ENCODE measurements at places on chromosomes 2 and 18.
A peak's percentile ranks its signal among the peaks of the same experiment; 100 is the strongest.

- no peak for DNase-seq
These were observed 105.8 kb upstream of the SMAD2 start for GRCh38 chr18:48036226-48036625.

DNA sequence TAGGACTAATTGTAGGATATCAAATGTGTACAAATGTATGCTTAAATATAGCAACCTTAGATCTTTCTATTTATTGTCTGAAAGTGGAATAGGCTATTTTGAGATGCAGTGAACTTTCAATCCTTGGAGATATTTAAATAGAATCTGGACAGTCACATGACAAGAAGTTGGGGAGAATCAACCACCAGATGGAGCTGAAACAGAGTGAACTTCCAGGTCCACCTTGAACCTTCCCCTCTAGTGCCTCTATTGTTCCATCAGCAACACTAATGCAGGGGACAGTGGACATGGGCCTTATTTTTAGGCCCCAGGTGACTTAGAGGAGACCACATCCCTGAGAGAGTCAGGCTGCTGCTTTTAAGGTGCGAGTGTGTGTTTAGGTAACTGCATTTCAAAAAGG lies 37.0 kb upstream of the CRIM1 start:
- no peak for DNase-seq

- no peak for DNase-seq
These were observed 937.7 kb downstream of the CPS1 start for GRCh38 chr2:211494085-211494484.

GRCh38 chr18:25827961-25828561 lies 262.4 kb downstream of the SS18 start:
- no peak for DNase-seq

DNA sequence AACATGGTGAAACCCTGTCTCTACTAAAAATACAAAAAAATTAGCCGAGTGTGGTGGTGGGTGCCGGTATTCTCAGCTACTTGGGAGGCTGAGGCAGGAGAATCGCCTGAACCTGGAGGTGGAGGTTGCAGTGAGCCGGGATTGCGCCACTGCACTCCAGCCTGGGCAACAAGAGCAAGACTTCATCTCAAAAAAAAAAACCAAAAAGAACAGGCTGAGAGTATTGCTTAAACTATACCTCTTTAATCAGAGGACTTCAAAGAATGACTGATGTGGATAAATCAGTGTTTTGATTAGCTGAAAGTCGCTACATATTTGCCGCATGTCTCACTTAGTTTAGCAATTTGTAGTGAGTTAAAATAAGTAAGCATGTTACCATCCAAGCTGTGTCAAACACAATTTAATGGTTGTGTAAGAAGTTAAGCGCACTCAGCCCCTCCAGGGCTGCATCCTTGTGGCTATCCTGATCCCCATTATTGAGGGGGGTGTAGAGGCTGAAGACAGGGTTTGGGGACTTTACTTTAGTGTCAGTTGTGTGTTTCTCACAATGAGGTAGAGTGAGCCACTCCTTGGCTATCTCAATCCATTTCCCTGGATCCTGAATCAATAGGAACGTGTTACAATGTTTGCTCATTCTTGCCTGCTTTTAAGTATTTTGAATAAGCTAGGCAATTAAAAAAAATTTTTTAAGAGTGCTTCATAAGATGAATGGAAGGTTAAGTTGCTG lies 11.0 kb upstream of the FARP2 start:
- DNase-seq: no peak

GRCh38 chr2:112075490-112076260 lies 20.6 kb downstream of the TMEM87B start:
- DNase-seq: no peak

GRCh38 chr18:27582760-27583412 lies 397.8 kb upstream of the CHST9 start:
- no peak for DNase-seq

- DNase-seq: no peak
These were observed 18.7 kb upstream of the RASGRP3 start for GRCh38 chr2:33457556-33458247.

DNA sequence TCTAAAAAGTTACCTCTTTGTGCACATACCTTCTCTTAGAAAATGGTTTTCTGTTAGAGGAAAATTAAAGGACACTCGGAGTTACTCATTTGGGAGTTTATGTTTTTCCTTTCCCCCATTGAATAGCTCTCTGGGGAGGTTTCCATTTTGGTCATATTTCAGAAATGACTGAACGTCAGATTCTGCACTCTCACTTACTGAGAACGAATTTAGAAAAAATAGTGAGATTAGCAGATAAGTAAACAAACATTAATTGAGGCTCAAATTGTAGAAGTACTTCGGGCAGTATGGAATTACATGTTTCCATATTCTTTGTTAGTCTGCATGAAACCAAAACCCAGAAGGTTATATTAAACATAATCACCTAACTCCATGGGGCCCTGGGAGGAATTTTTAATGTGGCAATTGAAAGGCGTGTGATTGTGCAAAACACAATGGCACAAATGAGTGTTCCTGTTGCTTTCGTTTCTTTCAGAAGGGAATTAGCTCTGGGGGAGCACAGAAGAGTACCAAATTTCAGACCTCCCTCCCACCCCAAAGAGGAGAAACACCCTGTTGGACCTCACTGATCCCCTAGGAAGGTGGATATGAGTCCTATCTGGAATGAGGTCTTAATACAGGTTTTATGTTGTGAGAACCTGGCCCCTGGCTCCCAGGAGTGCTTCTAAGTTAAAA lies 212.3 kb downstream of the BCL2 start:
- DNase-seq: no peak

GRCh38 chr2:96203130-96204028 lies 5.2 kb downstream of the STARD7 start:
- DNase-seq: no peak

DNA sequence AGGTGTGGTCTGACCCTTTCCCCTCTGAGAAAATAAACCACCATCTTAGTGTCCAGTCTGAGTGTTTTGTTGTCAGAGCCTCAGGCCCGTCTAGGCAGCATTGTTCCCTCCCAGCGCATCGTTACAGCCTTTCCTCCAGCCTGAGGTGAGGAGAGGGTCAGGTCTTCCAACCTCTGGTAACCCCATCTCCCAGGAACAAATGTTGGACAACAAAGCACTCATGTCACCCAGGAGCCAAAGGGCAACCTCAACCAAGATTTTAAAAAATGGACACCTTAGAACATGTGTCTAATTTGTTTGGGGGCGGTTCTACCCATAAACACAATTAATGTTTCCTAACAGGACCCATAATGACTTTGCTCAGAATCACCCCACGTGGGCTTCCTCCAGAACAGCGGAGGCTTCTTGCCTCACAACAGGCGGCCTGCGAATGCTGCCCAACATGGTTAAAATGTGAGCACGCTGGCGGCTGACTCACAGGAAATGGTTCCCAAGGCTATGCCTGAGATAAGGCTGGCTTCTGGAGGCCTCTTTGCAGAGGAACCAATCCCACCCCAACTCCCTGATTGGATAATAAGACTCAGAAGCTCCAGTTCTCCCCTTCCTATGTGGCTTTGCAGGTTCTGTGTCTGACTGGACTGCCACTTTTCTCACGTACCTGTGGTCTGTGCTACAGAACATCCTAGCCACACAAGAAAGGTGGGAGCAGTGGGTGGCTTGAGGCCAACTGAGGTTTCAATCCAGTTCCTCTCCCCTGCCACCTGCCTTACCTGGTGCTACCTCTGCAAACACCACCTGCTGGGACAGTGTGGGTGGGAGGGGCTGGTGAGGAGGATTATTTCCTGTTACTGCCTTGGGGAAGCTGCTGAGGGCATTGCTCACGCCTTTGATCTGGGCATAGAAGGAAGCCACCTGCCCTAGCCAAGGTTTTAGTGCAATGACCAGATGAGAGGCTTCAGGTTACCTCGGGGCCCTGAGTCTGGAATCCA lies 108.8 kb downstream of the B3GNT2 start:
- DNase-seq: peak; percentile 50

- no peak for DNase-seq
These were observed 585.6 kb upstream of the DSEL start for GRCh38 chr18:68102117-68102516.

DNA sequence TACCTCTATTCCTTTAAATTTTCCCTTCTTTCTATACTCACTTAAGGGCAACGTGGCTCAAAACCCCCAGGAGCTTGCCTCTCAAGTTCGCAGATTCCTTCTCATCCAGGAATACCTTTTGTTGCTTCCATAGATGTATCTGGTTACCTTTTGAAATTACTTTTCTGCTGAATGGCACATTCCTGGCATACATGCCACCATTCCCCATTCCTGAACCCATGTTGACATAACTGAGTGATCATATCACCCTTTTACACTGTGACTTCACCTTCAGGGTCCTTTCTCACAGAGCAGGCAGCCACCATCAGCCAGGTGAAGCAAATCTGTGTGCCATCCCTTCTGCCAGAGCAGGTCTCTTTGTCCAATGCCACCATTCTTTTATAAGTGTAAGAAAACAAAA lies 615.8 kb downstream of the ARHGAP15 start:
- no peak for DNase-seq

GRCh38 chr2:146992466-146992865 lies 852.4 kb upstream of the ACVR2A start:
- DNase-seq: no peak

GRCh38 chr18:9478545-9478944 lies 3.2 kb downstream of the RALBP1 start:
- no peak for DNase-seq

- DNase-seq: no peak
These were observed 96.4 kb downstream of the EN1 start for GRCh38 chr2:118750959-118751565.

GRCh38 chr2:113002677-113003076 lies 2.6 kb upstream of the IL36A start:
- DNase-seq: no peak
